ENCODE measurements at places on chromosomes 13 and 19.

DNA sequence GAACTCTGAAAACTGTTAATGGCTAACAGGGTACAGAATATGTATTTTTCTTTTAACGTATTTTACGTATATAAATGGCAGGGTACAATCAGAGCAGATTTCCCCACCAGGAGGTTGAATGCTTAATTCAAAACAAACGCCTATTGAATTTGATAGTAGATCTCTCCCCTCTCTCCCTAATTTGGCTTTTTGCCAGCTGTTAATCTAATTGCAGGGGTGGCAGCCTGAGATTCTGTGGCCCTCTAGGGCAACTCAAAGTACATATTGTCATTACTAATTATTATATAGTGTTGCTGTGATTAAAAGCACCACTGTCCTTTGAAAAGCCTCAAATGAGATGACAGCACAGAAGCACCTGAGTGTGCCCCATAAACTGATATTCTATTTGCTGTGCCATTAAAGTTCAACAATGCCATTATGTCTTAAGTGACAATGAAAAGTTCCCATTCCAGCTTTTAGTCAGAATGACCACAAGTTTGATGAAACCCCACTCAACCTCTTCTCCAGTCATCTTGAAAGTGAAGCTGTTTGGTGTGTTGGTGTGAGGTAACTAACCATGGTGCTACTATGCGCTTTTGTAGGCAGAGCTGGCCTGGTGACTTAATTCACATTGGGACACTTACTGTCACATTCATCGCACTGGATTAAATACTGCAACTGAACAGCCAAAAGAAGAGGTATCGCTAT, 351.4 kb downstream of the KCNRG start:
- H3K4me1 ChIP-seq, result peaks cover 31% of the 10 kb centered on the region
- no peaks in the 10 kb centered on the region for H3K36me3 ChIP-seq
- no peak for DNase-seq

- no peak overlapping the region for H3K27ac ChIP-seq
- no peak for DNase-seq
- H3K4me1 ChIP-seq, result peaks cover 11% of the 10 kb centered on the region
- peaks cover 17% of the 10 kb centered on the region for H3K27me3 ChIP-seq
- H3K4me3 ChIP-seq, result no peak overlapping the region
Observed at GRCh38 chr19:18894254-18895037, 1.5 kb downstream of the CERS1 start.

DNA sequence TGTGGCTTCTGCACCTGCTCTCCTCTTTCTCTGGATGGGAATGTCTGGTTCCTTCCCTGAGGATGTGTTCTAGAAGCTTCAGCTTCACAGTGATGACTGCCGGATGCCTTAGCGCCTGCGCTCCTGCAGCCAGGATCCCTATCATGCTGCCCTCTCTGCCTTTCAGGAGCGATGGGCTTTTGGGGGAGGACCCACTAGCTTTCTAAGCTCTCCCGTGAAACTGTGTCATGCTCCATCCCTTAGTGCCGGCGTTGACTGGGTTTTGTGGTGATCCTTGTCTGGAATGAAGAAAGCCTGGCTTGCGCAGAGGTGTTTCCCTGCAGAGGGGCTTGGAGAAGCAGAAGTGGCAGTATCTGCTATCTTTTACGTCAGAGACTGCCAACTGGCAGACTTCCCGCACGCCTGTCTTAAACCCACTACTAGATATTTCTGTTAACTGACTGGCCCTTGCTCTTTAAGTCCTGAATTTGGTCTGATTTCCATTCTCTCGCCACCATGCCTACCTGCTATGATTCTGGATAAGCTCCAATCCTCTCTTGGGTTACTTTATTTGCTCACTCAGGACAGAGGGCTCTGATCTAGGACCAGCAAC, 3.8 kb upstream of the KMT2B start:
- no peaks in the 10 kb centered on the region for H3K36me3 ChIP-seq
- peaks cover 80% of the 10 kb centered on the region for H3K4me1 ChIP-seq
- no peaks in the 10 kb centered on the region for H3K27me3 ChIP-seq

DNA sequence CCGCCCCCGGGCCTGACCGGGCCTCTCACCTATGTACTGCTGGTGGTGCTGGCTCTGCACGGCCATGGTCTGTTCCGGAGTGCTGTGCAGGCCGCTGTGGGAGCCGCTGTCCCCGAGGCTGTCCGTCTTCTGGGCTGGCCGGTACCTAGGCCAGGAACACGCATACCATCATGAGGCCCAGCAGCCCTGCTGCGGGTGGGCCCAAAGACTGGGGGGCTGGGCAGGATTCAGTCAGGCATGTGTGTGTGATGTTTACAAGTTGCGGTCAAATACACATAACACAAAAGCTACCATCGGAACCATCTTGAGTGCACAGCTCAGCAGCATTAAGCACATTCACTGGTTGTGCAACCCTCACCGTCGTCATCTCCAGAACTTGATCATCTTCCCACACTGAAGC, 32.2 kb upstream of the RANBP3 start:
- H3K27ac ChIP-seq, result no peak overlapping the region
- no peaks in the 10 kb centered on the region for H3K27me3 ChIP-seq
- H3K4me1 ChIP-seq, result no peaks in the 10 kb centered on the region
- no peaks in the 10 kb centered on the region for H3K36me3 ChIP-seq
- DNase-seq, result no peak

- DNase-seq, result no peak
- no peaks in the 10 kb centered on the region for H3K4me1 ChIP-seq
- H3K27me3 ChIP-seq, result no peaks in the 10 kb centered on the region
- no peak overlapping the region for H3K4me3 ChIP-seq
Observed at GRCh38 chr13:32142956-32143375, 111.4 kb downstream of the FRY start.

GRCh38 chr19:36987091-36987490, 71.0 kb downstream of the ZNF568 start:
- no peak for DNase-seq
- no peaks in the 10 kb centered on the region for H3K27me3 ChIP-seq
- H3K27ac ChIP-seq, result no peak overlapping the region
- no peaks in the 10 kb centered on the region for H3K4me1 ChIP-seq
- peaks cover 11% of the 10 kb centered on the region for H3K36me3 ChIP-seq

GRCh38 chr19:1155352-1156304, 18.4 kb downstream of the SBNO2 start:
- no peak overlapping the region for H3K27ac ChIP-seq
- no peaks in the 10 kb centered on the region for H3K27me3 ChIP-seq
- peaks cover 46% of the 10 kb centered on the region for H3K36me3 ChIP-seq
- no peak for DNase-seq

DNA sequence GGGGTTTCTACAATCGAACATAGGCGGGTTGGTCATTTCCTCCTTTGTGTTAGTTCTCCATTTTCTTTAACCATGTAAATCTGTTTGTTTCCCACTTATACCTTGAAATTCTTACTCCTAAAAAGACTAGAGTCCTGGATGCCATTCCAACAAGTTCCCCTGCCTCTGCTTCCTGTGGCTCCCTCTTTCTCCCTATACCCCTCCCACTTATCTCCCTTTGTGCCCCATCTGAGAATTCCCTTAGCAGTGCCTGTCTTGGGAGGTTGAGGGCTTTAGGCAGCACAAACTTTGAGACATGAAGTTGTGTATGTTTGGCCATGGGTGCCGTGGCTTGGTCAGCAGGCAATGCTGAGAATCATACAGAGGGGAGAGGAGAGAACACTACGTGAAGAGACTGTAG, 176.4 kb downstream of the RGCC start:
- H3K4me3 ChIP-seq, result no peak overlapping the region
- H3K36me3 ChIP-seq, result peaks cover 3% of the 10 kb centered on the region
- no peak overlapping the region for H3K27ac ChIP-seq
- no peaks in the 10 kb centered on the region for H3K27me3 ChIP-seq

DNA sequence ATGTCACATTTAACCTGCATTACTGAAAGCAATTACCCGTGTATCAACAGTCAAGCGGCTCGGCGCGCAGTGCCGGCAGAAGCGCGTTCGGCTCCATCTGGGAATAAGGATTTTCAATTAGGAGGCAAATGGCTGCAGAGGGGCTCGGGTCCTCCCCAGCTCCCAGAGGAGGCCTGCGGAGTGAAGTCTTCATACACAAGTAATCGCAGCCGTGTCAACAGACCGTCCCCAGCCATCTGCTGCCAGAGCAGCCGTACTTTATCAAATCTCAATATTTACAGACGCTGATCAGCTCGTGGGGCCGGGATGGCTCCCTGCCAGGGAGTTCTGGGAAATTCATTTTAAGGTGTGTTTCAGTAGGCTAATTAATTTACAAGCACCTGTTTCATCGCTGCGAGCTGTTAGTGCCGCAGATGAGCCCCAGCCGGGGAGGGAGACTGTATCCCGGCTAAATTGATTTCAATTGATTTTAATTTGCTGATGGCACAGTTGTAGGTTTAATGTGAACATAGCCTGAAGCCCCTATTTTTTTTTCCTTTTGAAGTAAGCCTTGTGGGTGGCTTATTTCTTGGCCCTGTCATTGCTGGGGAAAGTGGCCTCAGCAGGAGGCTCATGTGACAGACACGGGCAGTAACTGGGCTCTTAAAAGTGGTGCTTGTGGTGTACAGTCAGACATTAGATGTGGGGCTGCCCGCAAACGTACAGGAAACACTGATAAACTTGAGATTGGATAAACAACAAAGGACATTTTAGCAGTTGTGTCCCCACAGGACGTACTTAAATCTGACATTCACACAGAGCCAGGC, 252.7 kb downstream of the TEX29 start:
- H3K4me3 ChIP-seq, result no peak overlapping the region
- no peaks in the 10 kb centered on the region for H3K36me3 ChIP-seq
- H3K4me1 ChIP-seq, result no peaks in the 10 kb centered on the region
- H3K27me3 ChIP-seq, result no peaks in the 10 kb centered on the region

DNA sequence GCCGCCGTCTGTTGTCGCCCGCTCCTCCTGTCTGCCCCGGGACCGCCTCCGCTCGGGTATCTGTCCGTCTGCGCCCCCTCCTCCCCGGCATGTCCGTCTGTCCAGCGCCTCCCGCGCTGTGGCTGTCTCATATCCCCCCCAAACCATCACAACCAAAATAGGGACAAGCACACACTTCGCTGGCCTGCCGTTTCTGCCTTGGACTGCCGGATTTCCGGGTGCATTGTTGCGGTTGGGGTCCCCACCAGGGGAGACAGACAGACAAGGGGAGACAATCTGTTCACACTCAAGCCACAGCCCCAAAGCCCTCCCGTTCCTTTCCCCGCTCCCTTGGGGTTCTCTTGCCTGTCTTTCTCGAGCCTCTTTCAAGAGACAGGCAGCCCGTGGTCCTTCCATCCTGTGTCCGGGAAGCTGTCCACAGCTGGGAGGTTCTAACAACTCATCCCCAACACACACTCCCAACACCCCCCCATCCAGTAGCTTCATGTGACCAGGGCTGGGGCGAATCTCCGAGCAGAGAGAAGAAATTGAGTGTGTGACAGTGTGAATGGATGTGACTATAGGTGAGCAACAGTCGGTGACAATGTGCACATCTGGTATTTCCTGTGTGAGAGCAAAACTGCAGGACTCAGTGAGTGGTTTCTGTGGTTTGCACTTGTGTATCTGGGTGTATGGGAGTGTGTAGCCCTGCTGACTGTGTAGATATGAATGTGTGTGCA, 16.5 kb upstream of the FOSB start:
- DNase-seq, result peak; percentile 86
- peaks cover 3% of the 10 kb centered on the region for H3K36me3 ChIP-seq
- H3K4me1 ChIP-seq, result peaks cover 64% of the 10 kb centered on the region
- no peaks in the 10 kb centered on the region for H3K27me3 ChIP-seq
- peak overlapping the region; percentile 96 for H3K27ac ChIP-seq

- no peak overlapping the region for H3K4me3 ChIP-seq
- peaks cover 25% of the 10 kb centered on the region for H3K27me3 ChIP-seq
- H3K36me3 ChIP-seq, result no peaks in the 10 kb centered on the region
- H3K4me1 ChIP-seq, result no peaks in the 10 kb centered on the region
- H3K27ac ChIP-seq, result no peak overlapping the region
Observed at GRCh38 chr19:8370176-8371010, 6.4 kb downstream of the ANGPTL4 start.

GRCh38 chr19:1249298-1249989, 1.1 kb downstream of the MIDN start:
- no peaks in the 10 kb centered on the region for H3K27me3 ChIP-seq
- peak overlapping the region; percentile 69 for H3K27ac ChIP-seq
- H3K4me1 ChIP-seq, result peaks cover 55% of the 10 kb centered on the region
- H3K36me3 ChIP-seq, result peaks cover 19% of the 10 kb centered on the region
- DNase-seq, result peak; percentile 97
- peak overlapping the region; percentile 71 for H3K4me3 ChIP-seq

DNA sequence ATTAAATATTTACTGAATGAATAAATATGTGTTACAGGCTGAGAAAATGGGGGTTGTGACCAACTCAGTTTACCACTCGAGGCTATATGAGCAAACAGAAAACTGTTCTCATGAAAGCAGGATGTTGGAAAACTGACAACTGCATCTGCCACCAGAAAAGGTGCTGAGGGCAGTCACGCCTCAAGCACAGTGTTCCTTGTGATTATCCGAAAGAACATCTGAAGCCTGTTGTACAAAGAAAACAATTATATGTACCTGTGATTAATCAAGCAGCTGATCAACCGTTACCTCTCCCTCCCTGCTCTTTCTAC, 6.2 kb upstream of the KLK13 start:
- H3K27me3 ChIP-seq, result peaks cover 8% of the 10 kb centered on the region
- H3K4me1 ChIP-seq, result no peaks in the 10 kb centered on the region
- no peak overlapping the region for H3K27ac ChIP-seq
- H3K4me3 ChIP-seq, result no peak overlapping the region
- no peaks in the 10 kb centered on the region for H3K36me3 ChIP-seq

DNA sequence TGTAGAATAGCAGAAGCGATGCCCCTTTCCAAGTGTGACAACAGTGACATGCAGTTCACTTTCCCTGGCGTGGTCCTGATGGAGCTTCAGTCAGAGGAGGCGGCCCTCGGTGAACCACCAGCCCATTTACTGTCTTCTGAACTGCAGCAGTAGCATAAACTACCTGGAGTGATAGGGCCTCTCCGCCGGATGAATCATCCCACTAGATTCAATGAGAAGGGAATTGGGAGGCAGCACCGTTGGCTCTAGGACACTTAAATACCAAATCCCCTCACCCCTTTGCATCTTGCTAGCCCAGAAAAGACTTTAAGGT, 112.8 kb upstream of the GPR12 start:
- H3K4me1 ChIP-seq, result no peaks in the 10 kb centered on the region
- H3K27ac ChIP-seq, result no peak overlapping the region
- H3K4me3 ChIP-seq, result no peak overlapping the region
- no peaks in the 10 kb centered on the region for H3K36me3 ChIP-seq
- DNase-seq, result no peak

- no peak for DNase-seq
- H3K27ac ChIP-seq, result no peak overlapping the region
- no peaks in the 10 kb centered on the region for H3K27me3 ChIP-seq
- no peaks in the 10 kb centered on the region for H3K4me1 ChIP-seq
- H3K4me3 ChIP-seq, result no peak overlapping the region
- H3K36me3 ChIP-seq, result no peaks in the 10 kb centered on the region
Observed at GRCh38 chr13:67278235-67278634, 48.1 kb upstream of the PCDH9 start.

DNA sequence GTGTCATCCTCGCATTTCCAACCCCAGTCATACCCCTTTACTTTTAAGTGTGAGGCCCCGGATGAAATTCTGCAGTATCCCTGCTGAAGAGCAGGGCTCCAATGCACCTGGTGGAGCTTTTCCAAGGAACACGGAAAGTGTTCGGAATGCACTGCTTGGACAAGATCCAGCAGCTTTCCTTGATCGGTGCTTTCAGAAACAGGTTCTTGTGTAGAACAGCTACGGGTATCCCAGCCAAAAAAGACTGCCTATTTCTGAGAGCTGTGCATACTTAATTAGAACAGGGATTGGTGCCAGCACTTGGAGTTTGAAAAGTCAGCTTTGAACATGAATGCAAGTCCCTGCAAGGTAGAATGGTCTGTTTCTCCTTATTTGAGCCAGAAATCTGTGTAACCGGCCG, 87.2 kb upstream of the C1QTNF9B start:
- no peaks in the 10 kb centered on the region for H3K36me3 ChIP-seq
- H3K27me3 ChIP-seq, result peaks cover 5% of the 10 kb centered on the region
- no peak overlapping the region for H3K27ac ChIP-seq
- H3K4me3 ChIP-seq, result no peak overlapping the region

- DNase-seq, result no peak
- peak overlapping the region; percentile 81 for H3K4me3 ChIP-seq
- H3K36me3 ChIP-seq, result no peaks in the 10 kb centered on the region
Observed at GRCh38 chr13:21672287-21672680, 1.4 kb downstream of the FGF9 start.

All from CD4-positive, alpha-beta T cell (primary cell).